ENCODE measurements at places on chromosomes 6 and 20.

DNA sequence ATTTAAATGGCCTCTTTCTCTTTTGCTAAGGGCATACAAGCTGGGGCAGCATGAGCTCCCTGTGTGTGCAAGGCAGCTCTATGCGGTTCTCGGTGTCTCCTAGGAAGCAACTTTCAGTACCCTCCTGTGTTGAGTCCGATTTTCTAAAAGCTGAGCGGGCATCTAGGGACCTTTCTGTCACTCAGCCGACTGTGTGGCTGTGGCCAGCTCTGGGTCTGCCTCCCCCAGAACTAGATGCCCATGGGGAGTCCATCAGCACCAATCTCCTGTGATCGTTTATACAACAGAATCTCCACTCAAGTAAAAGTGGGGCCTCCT, 7.5 kb downstream of the NELFCD start:
- DNase-seq, result no peak

GRCh38 chr20:38130687-38131587, 34.1 kb downstream of the TGM2 start:
- DNase-seq, result no peak

GRCh38 chr20:16257021-16257420, 316.2 kb downstream of the KIF16B start:
- no peak for DNase-seq

DNA sequence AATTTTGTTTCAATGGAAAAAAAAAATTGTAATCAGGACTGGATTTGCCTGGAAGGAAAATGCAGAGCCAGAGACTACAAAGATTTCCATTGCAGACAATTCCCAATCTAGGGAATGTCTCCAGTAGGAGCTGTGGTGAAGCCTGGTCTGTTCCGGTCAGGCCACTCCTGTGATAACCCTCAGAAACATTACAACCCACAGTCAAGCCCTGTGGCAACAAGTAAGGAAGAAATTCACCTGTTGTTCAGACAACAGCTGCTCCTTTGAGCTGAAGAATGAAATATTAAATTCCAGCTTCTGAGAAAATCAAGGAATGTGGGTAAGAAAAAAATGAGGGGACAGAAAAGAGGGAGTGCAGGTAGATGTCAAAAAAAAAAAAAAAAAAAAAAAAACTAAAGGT, 8.0 kb downstream of the PRKN start:
- no peak for DNase-seq

DNA sequence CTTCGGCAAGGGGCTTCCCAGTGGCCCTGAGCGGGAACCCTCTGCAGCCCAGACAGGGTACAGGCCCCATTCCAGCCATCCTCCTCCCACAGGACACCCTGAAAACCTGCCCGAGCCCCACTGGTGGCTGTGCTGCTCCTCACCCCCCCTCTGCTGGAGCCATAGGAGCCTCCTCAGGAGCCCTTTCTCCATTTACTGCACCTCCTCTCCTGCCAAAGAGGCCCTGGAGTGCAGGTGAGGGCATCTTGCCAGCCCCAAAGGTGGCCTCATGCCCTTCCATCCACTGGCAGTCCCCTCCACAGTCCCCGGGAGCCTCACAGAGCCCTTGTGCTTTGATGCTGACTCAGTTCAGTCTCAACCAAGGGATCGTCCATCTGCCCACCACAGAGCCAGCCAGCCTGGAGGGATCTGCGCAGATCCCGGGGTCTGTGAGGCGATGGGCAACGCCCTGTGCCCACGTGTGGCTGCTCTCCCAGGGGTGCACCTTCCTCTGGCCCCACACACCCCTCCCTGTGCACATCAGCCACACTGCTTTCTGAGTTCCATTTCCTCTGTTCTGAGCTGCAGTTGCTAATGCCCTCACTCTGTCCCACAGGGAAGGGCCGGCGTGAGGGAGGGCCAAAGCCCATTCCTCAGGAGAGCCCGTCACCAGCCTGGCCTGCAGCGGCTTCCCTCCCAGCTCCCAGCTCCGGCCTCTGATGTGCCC, 228.5 kb downstream of the DLL1 start:
- DNase-seq, result no peak

DNA sequence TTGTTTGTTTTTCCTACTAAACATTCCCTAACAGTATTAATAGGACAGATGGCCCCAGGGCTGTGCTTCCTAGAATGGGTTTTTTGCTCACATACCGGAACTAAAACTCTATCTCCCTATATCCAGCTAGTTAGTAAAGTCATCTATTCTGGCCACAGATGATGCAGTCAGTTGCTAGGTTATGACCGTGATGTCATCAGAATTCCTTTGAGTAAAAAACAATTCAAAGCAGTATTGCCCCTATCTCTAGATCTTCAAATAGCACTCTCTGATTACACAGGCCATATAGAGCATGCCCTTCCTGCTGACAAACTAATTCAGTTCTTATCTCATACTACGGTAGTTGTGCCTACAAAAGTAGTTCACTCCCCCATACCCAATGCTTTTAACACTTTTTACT, 17.9 kb upstream of the ZNF451 start:
- DNase-seq, result no peak

DNA sequence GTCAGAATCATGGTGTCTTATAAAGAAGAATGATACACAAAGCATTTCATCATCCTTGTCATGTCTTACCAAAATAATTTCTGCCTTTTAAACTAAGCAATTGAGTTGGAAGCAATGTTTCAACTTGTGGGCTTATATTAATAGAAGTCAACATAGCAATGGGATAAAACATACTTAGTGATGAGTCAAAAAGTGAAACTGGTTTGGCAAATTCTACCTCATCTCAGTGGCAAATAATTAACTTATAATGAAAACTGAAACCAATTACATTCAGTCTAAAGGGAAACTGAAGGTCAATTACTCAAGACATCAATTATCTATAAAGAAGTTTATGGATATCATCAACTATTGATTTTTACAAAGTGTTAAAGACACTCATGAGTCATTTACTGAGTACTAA, 463.8 kb downstream of the BMP2 start:
- no peak for DNase-seq

DNA sequence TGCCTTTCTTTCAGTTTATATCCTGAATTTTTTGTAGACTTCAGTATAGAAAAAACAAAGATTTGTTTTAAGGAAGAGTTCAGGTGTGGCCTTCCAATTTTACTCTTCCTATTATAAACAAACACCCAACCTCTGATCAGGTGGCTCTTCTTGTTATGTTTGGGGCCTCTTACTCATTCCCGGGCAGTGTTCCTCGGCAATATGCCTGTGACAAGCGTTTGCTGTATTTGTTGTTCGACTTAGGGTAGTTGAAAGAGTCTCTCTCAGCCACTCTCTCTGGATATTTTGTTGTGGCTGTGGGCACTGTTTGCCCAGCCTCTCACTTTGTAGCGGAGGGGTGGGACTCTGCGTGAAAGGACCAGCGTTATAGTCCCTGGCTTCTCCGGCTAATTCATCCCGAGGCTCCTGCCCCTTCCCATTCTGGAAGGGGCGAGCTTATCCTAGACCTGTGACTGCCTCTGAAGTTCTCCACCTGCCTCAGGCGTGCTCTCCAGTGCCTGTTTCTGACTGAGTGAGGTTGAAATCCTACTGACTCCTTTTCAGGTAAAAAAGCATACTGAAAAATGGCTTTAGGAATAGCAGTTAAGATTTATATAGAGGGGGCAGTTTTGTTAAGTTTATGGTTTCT, 97.4 kb downstream of the PLCB4 start:
- no peak for DNase-seq

DNA sequence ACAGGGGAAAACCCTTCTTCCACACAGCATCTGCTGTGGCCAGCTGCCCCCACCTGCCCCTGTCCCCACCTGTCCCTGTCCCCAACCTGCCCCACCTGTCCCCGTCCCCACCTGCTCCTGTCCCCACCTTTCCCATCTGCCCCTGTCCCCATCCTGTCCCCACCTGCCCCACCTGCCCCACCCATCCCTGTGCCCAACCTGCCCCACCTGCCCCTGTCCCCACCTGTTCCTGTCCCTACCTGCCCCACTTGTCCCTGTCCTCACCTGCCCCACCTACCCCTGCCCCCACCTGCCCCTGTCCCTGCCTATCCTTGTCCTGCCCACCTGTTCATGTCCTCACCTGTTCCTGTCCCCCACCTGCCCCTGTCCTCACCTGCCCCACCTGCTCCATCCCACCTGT, 6.4 kb upstream of the MYT1 start:
- no peak for DNase-seq
